Thoracic aorta (tissue), 2 donors: ENCODE measurements at places on chromosomes 5 and 9. TPM values are rescaled to one million over a fixed set of nuclear protein-coding genes. Genes with fewer than 3 reads are reported as not detected.

Gene BRINP1
- 1.8 TPM for total RNA-seq

Gene CORO2A
- total RNA-seq, result 3.1 TPM

Gene PCDHGA4
- total RNA-seq, result 11.4 TPM

Gene SOX30
- not detected for total RNA-seq

DNA sequence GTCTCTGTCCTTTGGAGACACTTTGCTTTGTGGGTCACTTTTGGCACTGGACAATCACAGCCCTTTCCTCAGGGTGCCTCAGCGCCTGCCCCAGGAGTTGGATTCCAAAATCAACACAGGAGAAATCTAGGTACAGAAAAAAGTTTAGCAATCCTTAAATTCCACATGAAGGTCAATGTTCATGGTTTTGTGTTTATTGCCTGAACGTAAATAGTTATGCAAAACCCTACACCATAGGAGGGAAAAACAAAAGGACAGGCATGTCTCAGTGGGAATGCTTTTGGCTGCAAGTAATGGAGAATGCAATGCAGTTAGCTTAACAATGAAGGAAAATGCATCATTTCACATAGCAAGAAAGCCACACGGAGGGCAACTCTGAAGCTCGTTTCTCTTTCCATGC is 6.5 kb upstream of the HMCN2 start:
- DNase-seq, result no peak
